ENCODE measurements at places on chromosomes 4 and X.

DNA sequence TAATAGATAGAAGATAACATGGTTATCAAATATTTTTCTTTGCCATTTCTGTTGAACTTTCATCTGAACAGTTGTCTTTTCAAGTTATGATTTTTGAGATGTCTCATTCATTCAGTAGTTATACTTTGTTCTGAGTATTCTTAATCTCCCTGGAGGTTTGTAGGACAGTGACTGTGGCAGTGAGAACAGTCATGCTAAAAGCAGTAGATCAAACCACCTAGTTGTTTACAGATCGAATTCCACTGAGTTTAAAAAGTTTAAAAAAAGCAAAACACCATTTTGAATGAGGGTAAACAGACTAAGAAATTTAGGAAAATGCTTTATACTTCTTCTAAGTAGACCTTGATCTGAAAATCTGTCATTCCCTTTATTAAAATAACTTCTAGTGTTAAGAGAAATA is 107.2 kb downstream of the CEP135 start:
- DNase-seq, result peak; percentile 11

DNA sequence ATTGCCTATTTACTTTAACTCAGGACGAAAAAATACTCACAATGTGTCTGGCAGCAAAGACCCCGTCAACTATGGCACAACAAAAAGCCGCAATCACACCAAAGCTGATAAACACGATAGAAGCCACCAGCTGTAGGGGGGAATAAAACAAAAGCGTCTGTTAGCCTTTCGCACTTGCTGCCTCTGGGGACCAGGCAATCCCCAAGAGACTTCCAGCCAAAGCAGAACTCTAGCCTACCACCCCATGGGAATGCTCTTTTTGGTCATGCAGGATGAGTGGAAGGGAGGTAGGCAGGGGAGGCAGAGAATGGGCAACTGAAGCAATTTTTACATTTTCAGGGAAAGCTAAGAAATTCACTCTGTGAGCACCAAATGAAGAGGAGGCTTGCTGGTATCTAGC is 20.1 kb downstream of the TMEM255A start:
- DNase-seq, result no peak

GRCh38 chrX:118536687-118537461 is 41.3 kb downstream of the DOCK11 start:
- DNase-seq, result peak; percentile 51

DNA sequence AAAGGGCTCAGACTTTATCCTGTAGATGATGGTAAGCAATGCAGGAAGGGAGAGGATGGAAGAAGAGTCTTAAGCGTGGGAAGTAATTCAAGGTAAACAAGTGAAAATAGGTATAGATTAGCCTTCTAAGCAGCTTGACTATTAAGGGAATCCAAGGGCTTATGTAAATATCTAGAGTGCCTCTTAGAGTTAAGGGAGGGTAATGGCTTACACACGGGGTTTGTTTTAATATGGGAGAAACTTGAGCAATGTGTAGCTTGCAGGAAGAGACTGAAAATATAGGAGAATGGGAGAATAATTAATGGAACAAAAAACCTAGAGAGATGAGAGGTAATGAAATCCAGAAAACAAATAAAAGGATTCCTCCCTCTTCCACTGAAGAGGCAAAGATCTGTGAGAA is 12.8 kb upstream of the SAP30 start:
- no peak for DNase-seq
